ENCODE measurements at places on chromosomes 2 and 18.

- no peak for DNase-seq
Observed at GRCh38 chr2:232075859-232076258, 114.3 kb downstream of the DIS3L2 start.

DNA sequence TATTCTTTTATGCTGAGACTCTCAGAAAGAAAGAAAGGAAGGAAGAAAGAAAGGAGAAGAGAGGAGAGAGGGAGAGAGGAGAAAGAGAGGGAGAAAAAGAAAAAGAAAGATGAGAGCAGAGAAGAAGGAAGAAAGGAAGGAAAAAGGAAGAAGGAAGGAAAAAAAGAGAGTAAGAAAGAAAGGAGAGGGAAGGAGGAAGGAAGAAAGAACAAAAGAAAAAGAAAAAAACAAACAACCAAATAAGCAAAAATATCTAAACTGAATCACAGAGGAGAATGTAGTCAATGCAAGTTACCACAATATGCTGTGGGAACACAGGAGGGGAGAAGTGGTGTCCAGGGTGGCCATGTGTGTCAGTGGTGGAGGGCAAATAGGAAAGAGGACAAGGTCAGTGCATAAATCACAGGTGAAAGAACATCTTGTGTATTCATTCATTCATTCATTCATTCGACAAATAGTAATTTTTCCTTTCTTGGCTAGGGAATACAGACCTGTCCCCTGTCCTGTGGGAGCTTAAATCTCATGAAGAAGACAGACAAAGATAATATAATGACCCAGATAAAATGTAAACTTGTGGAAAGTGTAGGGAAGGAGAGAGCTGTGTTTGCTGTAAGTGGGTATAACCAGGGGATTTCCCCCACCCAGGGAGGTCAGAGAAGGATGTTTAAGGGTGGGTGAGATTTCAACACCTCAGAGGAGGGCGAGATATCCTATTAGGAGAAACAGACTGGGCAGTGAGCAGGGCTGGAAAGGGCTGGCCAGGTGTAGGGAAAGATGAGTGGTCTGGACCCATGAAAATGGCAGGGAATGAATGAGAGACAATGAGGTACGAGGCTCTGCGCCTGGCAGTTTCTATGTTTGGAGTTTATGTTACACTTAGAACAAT is 50.7 kb downstream of the IL1R2 start:
- no peak for DNase-seq

- no peak for DNase-seq
Observed at GRCh38 chr2:3446381-3446780, 66.9 kb downstream of the TRAPPC12 start.

DNA sequence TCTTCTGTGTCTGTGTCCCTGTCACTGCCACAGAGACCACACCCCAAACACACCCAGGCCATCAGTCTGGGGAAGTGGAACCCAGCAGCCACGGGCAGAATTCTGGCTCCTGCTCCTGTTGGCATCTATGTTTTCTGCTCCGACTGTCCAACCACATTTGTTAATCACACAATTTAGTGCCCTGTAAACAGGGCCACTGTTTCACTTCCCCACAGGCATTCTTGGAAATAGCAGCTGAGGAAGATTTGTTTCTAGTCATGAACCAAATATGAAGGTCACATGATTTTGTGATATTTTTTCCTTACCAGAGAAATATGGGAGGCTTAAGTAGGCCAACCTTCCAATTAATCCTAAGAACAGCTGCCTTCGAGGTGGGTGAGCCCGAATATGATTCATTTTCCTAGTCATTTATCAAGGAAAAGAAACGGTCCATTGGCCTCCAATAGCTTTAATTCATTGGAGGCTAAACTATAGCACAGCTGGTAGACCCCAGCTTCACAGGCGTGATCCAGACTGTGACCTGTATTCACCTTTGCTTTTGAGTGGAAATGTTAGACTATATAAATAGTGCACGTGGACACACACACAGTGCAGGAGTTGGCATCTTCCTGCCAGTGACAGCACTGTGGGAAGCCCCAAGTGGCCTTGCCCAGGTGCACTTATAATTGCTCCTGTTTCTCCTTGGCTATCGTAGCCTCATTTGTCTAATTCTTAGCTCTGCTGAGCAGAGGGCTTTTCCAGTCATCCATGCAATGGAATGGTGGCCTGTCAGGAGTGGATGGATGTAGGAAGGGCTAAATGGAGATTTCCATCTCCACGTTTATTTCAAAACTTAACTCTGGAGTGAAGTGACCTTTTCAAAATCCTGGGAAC is 267.9 kb downstream of the LPIN1 start:
- no peak for DNase-seq

DNA sequence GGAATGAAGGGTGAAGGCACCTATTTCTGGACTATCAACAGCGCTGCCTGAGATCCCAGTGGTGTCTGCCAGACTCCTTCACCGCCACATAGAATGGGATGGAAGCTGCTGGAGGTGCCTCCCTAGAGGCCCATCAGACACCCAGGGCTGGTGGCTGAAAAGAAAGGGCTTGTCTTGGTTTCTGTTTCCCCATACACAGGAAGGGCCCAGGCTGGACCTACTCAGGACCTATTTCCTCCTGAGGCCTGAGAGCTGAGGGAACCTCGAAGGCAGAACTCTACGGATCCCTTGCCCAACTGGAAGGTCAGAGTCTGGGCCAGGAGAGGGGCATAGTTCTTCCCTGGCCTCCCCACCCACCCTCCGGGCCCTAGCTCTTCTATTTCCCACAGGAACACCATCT is 2.9 kb upstream of the CLEC4F start:
- DNase-seq, result no peak

- no peak for DNase-seq
Observed at GRCh38 chr2:167844714-167845530, 402.5 kb downstream of the STK39 start.

DNA sequence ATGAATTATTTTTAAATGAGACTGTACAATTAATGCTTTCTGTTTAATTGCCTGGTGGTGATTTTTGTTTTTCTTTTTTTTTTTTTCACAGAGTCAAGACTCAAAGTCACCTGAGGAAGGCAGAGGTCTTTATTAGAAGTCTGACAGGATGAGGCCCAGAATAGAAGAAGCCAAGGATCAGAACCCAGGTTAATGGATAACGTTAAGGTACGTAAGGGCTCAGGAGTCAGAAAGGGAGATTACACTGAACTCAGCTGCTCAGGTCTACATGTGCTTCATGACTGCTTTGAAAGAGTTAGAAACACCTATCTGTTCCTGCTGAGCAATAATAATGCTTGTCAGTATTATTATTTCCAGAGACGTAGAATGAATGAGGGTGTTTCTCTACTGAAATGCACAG is 196.5 kb downstream of the LRATD1 start:
- no peak for DNase-seq

- no peak for DNase-seq
Observed at GRCh38 chr2:159449504-159450124, 163.1 kb upstream of the WDSUB1 start.

DNA sequence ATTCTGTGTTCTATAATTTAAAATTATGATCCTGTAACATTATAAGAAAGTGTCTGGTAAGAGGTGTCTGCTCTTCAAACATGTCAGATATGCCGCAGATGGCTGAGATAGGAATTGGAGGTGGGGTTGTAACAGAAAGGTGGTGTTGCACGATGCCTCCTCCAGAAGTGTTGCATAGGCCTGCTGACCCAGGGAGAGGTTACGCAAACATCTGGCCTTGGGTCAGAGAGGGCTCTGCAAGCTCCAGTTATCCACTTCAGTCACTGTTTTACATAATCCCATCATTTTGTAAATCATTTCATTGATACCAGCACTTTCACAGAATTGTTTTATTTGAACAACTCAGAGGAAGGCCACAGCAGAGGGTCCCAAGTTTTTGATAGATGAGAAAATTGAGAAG is 256.5 kb downstream of the OSR1 start:
- DNase-seq, result no peak

GRCh38 chr2:233331536-233331935 is 22.8 kb upstream of the DGKD start:
- peak; percentile 96 for DNase-seq

DNA sequence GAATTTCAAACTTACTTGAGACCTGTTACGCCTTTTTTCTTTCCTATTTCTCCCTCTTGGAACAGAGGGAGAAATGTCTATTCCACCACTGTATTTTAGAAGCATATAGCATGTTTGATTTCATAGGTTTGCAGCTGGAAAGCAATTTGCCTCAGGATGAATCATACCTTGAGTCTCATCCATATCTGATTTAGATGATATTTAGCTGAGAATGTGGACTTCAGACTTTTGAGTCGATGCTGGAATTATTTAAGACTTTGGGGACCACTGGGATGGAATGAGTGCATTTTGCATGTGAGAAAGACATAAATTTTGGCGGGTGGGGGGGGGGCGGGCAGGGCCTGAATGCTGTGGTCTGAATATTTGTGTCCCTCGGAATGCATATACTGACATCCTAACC is 282.7 kb upstream of the STON1 start:
- no peak for DNase-seq

GRCh38 chr18:63476668-63477067 is at the start of gene SERPINB5:
SERPINB5 (plus strand) TSS chr18:63476958; CDS start chr18:63484429, 7,471 bp downstream.
- no peak for DNase-seq

GRCh38 chr18:48929941-48930713 is 20.6 kb downstream of the SMAD7 start:
- DNase-seq, result no peak

DNA sequence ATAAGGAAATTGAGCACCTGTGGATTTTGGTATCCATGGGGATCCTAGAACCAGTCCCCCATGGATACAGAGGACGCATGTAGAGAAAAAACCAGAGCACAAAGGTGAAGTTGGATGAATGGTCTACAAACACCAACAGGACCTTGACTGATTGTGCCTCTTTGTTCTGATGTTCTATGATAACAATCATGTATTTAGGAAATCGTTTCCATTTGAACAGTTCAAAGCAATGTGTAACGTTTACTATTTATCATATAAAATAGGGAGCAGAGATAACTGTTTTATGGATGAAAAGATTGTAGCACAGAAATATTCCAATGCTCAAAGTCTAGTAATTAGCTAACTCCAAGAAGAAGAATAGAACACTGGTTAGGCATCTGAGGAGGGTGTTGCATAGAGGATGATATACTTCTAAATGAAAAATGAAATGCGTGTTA is 116.3 kb upstream of the FN1 start:
- no peak for DNase-seq

DNA sequence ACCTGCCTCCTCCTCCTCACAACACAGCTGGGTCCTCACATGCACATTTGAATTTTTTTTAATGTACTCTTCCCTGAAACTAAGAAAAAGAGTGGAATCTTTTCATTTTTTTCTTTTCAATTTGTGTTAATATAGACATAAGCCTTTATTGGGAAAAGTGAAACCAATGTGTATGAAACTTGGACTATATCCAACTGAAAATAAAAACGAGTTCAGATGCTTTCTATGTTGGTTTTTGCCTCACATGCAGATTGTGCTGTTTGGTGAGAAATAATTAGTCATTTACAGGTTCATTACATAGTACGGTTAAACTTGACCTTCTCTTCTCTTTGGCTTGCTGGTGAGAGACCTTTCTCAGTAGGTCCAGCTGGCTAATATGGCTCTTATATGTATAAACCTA is 515.2 kb upstream of the FANCL start:
- DNase-seq, result no peak

DNA sequence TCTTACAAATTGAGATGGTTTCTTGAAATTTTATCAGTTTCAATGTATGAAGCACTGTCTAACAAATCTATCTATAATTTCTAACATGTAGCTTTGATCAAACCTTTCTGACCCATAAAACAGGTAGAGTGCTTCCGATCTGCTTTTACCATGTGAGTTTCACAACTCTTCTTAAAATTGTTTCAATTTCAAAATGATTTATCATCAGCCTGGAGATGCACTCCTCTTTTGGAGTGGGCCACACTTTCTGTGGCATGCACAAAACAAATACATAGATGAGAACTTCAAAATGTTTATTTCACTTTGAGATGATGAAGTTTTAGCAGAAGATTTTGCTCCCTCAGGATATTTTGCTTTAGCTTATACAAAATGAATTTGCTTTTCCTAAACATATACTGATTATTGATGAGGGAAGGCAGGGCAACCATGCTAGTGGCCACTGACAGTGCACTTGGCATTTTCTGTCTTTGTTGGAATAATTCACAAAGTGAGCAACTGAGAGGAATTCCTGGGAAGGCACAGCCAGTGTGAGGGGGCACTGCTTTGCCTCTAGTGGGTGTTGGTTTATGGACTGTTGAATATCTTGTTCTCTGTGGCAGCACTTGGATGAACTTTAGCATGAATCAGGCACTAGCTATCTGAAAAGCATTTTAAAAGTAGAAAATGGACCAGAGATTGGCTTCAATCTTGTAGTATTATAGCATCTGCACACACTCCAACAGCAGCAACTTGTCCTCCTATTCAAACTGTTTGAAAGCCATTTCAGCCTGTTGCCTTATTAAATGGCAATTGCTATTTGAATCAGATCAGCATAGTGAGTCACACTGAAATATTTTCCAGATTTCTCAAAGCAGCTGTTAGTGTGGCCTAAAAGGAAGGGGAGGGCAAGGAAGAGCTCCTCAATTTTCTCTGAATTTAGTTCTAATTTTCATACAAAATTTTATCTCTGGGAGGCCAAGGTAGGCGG is 193.2 kb downstream of the CCDC85A start:
- DNase-seq, result no peak

- DNase-seq, result no peak
Observed at GRCh38 chr2:71250935-71251334, 24.0 kb upstream of the PAIP2B start.

DNA sequence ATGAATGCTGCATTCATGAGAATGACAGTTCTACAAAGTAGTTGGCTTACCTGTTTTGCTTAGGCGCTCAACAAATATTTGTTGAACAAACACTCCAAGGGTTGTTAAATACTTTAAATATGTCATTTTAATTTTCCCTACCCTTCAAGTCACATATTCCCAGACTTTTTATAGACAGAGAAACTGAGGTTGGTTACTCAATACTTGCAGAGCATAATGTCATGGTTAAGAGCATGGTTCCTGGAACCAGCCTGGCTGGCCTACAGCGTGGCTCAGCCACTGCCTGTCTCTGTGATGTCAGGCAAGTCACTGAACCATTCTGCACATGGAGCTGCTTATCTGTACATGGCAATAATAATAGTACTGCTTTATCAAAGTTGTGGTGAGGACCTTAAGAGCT is 120.0 kb upstream of the STK17B start:
- peak; percentile 57 for DNase-seq

- no peak for DNase-seq
Observed at GRCh38 chr2:43273529-43273928, 47.1 kb upstream of the ZFP36L2 start.

All from T-helper 1 cell (primary cell).